ENCODE measurements at places on chromosomes 6 and 20.

GRCh38 chr6:52263709-52264540, 19.6 kb upstream of the IL17F start:
- DNase-seq, result no peak

DNA sequence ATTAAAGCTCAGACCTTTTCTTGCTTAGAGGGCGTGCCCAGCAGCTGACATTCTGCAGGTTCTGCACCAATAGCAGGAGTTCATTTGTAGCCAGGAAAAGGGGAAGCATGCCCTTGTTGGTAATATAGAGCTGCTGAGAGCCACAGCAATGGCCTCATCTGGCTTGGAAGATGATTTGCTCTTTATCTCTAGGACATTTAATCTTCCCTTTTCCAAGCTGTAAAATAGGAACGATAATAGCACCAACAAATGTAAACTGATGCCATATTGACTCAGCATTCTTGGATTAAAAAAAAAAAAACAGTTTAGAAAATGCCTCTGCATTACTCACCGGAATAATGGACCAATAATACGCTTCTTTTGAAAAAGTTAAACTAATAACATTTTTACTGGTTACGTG, 93.4 kb upstream of the SLC2A12 start:
- no peak for DNase-seq

- no peak for DNase-seq
Measured at GRCh38 chr6:117617210-117618035, 15.1 kb upstream of the GOPC start.

DNA sequence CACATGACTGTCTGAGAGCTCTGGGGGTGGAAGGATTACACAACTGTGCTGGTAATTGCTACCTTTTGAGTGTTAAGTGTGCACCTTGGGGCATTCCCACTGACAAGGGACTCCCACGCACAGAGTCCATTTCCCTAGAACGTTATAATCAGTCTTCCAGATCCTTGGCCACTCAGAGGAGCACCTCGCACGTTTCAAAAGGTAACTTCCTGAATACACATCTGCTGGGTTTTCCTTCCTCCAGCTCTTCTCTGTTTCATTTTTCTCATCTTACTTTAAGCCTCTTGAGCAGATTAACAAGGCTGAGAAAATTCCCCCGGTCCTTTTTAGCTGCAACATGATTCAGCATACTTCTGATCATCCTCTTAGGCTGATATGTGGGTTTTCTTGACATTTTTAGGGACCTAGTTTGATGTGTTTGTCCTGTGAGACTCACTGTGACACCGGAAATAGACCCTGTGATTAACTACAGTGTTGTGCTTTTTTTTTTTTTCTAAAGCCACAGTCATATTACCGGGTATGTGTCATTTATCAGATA, 98.4 kb upstream of the DUSP22 start:
- no peak for DNase-seq

- DNase-seq, result no peak
Measured at GRCh38 chr20:2327620-2328555, 32.1 kb downstream of the TGM3 start.

DNA sequence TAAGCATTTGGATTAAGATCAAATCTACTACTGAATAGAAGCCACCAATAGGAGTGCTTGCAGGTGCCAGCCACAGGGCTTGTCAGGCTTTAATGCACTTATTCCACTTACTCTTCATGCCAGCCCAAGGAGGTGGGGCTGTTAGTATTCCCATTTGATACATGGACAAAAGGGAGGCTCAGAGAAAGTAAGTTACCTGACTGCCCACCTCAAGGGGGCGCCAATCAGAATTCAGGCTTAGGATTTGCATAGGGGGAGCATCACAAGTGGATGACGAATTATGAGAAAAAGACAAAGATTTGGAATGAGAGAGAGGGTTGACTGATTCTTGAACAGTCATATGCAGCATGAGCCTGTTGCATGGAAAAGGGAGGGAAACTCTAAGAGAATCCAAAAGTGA, 188.4 kb upstream of the TSHZ2 start:
- no peak for DNase-seq

DNA sequence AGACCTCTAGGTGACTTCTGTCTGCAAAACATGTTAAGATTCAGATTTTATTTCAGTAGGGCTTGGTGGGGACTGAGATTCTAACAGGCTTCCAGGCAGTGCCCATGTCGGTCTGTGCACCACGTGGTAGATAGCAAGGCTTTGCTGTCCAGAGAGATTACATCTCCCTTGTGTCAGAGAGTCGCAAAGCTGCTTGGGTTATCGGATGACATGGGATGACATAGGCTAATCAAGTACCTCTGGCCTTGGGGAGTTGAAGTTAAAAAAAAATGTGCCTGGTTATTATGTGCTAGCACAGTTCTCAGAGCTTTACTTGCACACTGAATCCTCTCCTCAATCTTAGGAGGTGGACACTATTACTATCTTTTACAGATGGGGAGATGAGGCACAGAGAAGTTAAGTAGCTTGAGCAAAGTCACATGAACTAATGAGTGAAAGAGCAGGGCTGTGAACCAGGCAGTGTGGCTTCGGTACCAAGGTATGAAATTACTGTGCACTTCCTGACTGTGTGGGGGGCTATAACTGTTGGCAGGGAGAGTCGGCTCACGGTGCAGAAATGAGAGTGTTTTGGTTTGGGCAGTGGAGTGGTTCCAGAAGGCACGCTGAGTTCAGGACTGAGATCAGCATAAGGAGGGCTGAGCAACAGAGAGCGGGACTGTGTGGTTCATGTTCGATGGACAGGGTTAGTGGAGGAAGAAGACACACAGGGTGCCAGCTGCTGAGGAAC, 41.1 kb downstream of the FARS2 start:
- DNase-seq, result no peak

DNA sequence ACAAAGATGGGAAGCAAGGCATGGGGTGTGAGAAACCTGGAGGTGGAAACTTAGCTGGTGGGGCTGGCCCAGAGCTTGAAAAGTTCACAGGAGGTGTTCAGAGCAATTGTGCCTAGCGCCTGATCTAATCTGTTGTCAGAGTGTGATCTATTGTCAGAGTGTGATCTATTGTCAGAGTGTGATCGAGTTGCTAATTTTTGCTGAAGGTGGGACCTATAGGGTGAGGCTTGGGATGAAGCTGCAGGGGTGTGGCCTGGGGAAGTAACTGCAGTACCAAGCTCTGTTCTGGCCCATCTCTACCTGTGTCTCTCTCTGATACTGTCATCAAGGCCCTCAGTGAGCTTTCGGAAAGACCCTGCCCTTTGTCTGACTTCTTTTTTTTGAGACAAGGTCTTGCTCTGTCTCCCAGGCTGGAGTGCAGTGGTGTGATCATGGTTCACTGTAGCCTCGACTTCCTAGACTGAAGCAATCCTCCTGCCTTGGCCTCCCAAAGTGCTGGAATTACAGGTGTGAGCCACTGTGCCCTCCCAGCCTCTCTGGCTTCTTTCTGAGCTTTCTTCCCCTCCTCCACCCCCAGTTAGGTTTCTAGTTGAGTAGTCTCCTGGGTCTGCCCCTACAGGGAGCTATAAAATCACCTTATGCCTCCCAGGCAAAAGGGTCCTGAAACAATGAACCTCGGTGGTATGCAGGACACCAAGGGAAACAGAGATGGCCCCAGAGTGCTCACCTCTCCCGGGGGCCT, 150.8 kb upstream of the RNF24 start:
- no peak for DNase-seq

DNA sequence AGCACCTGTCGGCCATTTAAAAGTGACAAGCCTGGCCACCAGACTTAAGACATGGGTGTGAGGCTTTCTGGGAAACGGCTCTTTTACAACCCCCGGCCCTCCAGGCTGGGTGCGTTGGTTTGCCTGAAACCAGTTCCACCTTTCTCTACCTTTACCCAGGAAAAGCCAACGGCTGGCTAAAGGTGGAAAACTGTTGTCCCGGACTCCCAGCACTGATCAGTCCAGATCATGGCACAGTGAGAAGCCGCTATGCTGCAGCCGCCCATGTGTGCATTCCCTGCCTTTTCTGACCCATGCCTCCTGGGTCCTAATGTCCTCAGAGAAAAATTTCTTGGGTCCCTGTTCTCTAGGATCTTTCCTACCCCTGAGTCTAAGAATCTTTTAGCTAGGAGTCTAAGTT, 655.7 kb upstream of the HS3ST5 start:
- no peak for DNase-seq

DNA sequence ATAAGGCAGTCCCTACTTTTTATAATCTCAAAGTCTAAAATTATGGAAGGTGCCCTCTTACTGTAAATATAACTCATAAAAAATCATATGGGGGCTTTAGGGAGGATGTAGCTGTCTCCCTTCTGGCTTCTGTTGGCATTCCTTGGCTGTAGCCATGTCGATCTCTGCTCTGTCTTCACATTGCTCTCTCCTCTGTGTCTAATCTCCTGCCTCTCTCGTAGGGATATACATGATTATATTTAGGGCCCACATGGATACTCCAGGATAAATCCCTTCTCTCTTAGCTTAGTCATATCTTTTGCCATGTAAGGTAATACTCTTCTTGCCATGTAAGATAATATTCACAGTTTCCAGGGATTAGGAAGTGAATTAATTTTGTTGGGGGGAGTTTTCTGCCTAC, 28.6 kb downstream of the CDS2 start:
- no peak for DNase-seq

DNA sequence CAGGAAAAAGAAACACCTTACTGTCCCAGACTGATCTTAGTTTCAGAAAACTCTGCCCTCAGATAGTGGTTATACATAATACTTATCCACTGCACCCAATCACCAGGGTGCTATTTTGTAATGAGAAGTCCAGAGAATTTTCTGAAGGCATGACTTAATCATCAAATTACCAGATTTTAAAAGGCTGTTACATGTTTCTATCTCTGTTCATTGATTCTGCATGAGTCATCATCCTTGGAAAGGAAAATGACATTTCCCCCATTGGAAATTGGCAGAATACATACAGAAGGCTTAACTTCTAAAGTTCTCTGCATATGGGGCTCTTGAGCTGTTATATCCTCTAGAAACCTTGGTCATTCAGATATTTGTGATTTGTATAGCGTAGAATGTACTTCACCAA, 587.9 kb upstream of the FLRT3 start:
- DNase-seq, result no peak

- no peak for DNase-seq
Measured at GRCh38 chr6:32267035-32267434, 43.2 kb upstream of the NOTCH4 start.

GRCh38 chr6:89034586-89035251, 45.8 kb upstream of the PNRC1 start:
- DNase-seq, result no peak

DNA sequence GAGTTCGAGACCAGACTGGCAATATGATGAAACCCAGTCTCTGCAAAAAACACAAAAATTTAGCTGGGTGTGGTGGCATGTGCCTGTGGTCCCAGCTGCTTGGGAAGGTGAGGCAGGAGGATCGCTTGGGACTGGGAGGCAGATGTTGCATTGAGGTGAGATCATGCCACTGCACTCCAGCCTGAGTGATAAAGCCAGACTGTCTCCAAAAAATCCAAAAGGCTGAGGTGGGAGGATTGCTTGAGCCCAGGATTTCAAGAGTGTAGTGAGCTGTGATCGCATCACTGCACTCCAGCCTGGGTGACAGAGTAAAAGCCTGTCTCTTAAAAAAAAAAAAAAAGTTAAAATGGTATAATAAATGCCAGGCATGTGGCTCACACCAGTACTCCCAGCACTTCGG, 1.3 kb upstream of the PTCRA start:
- DNase-seq, result no peak

DNA sequence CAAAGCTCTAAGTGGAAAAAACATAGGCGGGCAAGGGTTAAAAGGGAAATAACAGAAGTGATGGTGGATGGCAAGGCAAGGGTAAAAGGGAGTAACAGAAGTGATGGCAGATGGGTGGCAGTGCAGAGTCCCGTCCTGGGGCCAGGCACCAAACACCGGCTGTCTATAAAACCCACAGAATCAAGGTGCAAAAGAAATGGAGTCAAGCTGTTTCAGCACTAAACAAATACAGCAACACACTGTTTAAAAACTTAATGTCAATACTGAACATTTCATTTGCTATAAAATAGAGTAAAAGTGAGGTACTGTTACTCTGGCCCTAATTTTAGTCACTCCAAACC, 87.6 kb downstream of the MAN1A1 start:
- DNase-seq, result no peak

DNA sequence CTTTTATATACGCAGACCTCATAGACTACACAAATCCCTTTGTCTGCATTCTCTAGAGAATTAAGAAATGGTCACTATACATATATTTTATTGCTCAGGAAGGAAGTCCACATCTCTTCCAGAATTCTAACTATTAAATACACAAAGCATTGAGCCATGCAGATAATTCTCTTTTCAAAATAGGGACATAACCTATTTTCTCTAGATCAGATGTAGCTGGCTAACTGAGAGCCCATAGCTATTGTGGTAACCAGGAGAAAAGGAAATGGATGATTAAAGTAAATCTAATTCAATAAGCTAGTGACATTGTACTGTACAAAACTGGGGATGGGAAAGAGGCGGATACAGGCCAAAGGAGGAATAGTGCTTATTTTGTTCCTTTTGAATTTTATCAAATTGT, 137.2 kb downstream of the BACH2 start:
- no peak for DNase-seq

GRCh38 chr6:132143258-132143657, 192.1 kb upstream of the CCN2 start:
- DNase-seq, result no peak

DNA sequence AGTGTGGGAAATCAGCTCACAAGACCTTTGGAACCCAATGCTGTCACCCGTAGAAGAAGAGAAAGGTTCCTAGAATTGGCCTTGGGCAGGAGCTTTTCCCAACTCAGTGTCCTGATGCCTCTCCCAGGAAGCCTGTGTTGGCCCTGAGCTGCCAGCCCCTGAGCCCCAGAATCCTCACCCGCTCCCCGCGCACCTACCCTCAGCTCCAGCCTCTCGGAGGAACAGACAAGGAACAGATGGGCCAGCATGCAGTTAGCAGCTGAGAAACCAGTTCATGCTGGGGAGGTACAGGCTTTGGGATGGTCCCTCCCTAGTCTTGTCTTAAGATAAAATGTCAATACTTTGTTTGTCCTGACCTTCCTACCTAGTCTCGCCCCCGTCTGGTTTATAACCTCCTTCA, 121.9 kb upstream of the CDH4 start:
- DNase-seq, result no peak

DNA sequence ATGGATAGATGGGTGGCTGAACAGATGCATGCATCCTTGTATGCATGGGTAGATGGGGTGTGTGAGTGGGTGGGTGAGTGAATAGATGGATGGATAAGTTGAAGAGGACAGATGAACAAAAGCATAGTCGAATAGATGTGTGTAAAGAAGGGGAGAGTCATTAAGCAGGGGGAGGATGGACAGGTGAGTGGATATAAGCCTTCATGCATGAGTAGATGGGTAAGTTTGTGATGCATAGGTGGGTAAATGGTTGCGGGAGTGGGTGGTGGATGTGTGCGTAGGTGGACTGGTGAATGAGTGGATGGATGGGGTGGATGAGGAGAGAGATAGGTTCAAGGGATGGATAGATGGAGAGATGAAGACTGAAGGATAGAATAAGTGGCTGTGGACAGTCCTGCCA, 29.6 kb downstream of the HLA-DPB1 start:
- DNase-seq, result no peak

- DNase-seq, result no peak
Measured at GRCh38 chr6:105078386-105078708, 101.5 kb downstream of the POPDC3 start.

- no peak for DNase-seq
Measured at GRCh38 chr6:159640722-159641482, 52.1 kb downstream of the SOD2 start.

- DNase-seq, result no peak
Measured at GRCh38 chr6:28446818-28447511, 3.7 kb upstream of the ZSCAN23 start.

- no peak for DNase-seq
Measured at GRCh38 chr6:20096536-20096935, 115.7 kb downstream of the MBOAT1 start.

GRCh38 chr6:160348223-160349019, at the start of gene SLC22A3:
Gene SLC22A3 (plus strand): TSS chr6:160348378. CDS start chr6:160348420, 42 bp downstream.
- DNase-seq, result no peak

GRCh38 chr6:11282875-11283274, 50.4 kb upstream of the NEDD9 start:
- DNase-seq, result no peak
